ENCODE measurements at places on chromosomes 1 and 21.

DNA sequence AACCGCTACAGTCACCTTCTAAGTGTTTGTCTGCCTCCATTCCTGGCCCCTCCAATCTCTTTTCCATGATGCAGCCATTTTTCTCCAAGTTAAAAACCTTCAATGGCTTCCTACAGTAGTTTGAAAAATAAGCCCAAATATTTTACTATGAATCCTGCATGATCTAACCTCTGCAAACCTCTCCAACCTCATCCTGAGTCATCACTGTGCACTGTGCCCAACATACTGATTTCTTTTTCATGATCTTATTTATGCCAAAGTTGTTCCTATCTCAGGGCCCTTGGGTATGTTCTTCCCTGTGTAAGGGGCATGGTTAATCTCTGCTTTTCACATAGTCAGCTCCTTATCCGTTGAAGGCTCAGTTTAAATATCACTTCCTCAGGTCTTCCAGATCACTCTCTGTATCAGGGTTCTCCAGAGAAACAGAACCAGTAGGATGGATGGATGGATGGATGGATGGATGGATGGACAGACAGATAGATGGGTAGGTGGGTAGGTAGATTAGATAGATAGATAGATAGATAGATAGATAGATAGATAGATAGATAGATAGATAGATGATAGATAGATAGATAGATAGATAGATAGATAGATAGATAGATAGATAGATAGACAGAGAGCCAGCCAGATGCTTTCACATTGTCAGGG is 18.1 kb upstream of the PTPN14 start:
- no peak for DNase-seq

GRCh38 chr1:16122916-16123315 is 33.0 kb downstream of the EPHA2 start:
- DNase-seq, result no peak

DNA sequence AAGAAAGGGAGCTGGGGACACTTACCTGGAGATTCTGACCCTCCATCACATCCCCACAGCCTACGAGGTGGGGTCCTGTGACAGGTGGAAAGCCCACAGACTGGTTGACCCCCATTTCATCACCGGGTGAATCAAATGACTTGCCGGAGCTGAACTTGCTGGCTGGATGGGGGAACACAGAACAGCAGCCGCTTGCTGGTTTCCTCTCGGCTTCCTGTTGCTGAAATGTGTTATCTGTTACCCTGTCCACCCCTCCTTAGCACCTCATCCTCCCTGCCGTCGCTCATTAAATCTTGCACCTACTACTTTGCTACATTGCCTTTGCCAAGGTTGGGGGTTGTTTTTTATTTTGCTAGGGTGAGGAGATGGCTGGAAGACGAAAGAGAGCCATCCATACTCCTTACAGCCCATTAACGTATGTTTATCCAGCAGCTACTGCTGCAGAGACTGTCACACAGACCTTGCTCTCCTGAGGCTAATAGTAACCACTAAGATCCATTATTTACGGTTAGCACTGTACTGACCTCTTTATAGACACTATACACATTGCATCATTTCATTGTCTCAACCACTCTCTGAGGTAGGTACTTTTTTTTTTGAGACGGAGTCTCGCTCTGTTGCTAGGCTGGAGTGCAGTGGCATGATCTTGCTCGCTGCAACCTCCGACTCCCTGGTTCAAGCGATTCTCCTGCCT is 7.0 kb downstream of the PAFAH2 start:
- DNase-seq, result no peak

DNA sequence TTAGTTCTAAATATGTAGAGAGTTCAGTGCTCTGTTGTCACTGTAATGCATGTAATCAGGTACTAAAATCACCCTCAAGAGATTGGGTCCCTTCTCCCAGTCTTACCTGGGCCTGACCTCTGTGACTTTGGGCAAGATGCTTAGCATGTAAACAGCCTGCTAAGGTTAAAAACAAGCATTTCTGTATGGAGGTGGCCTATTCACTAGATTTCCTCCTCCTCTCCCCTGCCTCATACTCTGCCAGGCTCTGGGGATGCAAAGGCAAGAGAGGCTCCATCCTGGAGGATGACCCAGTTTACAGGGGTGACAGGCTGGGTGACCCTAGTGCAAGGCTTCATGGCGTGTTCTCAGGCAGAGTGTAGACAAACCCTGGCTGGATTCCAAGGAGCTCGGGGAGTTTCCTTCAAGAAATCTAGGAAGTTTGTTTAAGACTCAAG is 28.8 kb downstream of the VANGL2 start:
- no peak for DNase-seq

DNA sequence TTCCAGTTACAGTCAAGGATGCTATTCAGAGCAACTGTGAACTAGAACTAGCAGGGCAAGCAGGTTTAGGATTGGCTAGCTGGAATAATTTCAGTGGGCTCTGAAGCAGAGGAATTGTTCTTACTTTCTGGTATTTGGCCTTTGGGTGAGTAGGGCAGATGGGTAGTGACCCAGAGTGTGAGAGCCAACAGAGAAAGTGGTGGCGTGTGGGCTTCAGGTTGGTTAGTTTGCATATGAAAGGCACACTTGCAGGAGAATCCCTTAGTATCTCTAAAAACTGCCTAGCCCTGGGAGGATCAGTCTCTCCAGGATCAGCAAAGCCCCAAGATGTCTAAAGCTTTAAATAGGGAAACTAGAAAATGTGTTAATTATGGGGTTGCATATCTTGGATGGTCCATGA is 67.6 kb upstream of the LRRC8B start:
- no peak for DNase-seq

- peak; percentile 8 for DNase-seq
Observed at GRCh38 chr1:22500471-22500870, 48.8 kb downstream of the ZBTB40 start.

DNA sequence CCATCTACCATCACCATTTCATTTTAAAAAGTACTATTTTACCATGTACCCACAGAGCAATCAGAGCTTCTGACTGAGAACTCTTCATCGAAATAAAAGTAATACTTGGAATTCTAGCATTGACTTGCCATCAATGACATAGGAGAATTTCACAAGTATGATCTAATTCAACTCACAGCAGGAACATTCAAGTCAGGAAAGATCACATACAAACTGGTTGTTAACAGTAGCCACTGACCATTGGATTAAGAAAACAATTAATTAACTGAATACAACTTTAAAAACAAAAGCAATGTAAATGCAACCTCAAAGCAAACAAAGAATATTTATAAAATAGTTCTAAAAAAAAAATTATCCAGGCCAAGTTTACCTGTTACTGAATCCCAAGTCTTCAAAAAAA is 18.8 kb downstream of the RNF115 start:
- DNase-seq, result no peak

- DNase-seq, result no peak
Observed at GRCh38 chr1:109724933-109725332, 12.9 kb downstream of the GSTM5 start.

DNA sequence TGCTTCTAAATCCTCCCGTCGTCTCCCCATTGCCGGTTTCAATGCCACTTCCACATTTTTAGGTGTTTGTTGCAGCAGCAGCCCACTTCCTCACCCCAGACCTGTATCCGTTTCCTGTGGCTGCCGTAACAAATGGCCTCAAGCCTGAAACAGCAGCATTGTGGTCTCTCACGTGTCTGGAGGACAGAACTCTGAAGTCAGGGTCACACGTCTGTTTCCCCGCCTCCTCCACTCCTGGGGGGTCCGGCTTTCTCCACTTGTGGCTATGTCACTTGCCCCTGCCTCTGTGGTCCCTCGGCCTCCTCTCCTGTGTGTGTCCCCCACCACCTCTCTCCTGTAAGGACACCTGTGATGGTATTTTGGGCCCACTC is 21.8 kb downstream of the TRPM2 start:
- no peak for DNase-seq

- DNase-seq, result no peak
Observed at GRCh38 chr1:180244840-180245239, 14.8 kb downstream of the LHX4 start.

- no peak for DNase-seq
Observed at GRCh38 chr1:217077426-217077825, 354.2 kb upstream of the ESRRG start.

DNA sequence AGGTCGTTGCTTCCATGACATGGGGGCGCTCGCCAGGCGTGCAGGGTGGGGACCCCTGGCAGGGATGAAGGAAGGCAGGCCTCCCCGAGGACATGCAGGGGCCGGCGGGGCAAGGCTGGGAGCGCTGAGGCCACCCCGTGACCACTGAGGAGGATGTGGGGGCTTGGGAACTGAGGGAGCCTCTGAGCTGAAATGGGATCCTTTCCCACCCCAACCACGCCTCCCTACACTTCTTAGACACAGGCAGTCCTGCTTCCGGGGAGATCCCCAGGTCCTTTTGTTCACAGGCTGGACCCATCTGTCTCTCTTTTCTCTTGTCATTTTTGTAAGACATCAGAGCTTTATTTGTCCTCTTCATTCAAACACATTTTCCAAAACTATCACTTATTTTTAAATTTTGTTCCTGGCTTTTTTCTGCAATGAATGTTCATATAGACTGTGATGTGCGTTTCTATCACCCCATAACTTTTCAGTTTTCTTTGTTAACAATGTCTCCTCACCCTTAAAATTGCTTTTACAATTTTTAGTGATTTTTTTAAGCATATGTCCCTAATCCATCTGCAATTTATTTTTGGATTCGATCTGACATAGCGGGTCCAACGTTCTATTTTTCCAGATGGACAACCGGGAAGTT is 156.7 kb upstream of the BACE2 start:
- no peak for DNase-seq

DNA sequence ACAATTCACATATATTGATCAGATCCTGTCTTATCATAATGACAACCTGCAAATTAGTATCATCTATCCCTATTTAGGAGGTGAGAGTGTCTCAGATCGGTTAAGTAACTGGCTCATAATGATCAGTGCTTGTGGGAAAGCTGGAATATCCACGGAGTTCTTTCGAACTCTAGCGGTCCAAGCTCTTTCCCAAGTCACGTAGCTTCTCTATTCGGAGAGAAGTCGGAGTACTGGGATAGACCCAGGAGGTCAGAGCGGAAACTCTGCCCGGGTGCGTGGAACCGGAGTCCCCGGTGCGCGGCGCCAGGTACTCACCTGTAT is 339 bp downstream of the PTGS2 start:
- DNase-seq, result no peak

Data from NCI-H82 (cell line).